Effector memory CD8-positive, alpha-beta T cell (primary cell): ENCODE measurements at places on chromosomes 12 and 14.
A peak's percentile ranks its signal among the peaks of the same experiment; 100 is the strongest.

DNA sequence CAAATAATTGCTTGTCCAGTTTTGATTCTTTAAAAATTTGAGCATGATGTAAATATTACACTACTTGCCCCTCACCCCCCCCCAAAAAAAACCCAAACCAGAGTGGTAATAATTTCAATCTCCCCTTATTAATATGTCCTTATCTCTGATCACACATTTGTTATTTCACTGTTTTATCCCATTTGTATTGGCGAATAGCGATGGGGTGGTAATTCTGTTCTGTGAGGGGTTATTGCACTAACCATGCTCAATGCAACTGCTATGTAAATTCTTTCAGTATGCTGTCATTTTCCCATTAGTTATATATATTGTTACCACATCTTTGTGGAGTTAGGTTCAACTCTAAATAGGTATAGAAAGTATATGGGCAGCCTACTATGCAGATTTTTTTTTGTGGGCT, 1.1 kb downstream of the RIMKLB start:
- DNase-seq: no peak

DNA sequence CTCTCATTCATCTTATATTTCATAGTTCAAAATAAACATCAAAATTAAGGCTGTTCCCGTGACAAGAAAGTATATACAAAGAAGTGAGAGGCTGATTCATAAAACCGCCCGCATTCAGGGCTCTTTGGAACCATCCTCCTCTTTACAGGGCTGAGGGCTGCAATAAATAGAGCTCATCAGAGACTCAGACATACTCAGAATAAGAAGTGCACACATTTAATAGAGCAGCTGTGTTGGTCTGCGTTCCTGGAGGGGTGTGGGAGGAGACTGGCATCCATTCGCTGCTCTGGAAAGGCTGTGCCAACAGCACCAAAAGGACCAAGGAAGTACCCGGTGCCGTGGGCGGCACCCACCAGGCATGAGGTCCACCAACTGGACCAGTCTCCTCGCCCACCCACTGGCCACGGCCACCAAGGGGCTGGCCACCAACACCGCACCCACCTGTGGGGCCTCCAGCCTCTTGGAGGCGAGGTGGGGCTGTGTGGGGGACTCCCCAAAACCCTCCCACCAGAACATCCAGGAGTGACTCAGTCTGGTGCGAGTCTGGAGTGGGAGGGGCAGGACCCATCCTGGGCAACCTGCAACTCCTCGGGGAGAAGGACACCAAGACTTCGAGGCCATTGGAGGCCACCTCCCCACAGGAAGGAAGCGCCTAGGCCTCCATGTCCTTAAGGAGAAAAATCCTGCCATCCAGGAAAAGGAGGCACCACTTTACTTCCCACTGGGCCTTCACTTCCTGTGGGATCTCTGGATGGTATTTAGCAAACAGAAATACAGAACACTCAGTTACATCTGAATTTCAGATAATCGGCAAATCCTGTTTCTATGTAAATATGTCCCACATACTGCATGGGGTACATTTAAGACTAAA, 32.7 kb downstream of the VCPKMT start:
- DNase-seq: peak; percentile 35

- peak; percentile 12 for DNase-seq
These were observed 21.5 kb upstream of the IFNG start for GRCh38 chr12:68180792-68181744.

DNA sequence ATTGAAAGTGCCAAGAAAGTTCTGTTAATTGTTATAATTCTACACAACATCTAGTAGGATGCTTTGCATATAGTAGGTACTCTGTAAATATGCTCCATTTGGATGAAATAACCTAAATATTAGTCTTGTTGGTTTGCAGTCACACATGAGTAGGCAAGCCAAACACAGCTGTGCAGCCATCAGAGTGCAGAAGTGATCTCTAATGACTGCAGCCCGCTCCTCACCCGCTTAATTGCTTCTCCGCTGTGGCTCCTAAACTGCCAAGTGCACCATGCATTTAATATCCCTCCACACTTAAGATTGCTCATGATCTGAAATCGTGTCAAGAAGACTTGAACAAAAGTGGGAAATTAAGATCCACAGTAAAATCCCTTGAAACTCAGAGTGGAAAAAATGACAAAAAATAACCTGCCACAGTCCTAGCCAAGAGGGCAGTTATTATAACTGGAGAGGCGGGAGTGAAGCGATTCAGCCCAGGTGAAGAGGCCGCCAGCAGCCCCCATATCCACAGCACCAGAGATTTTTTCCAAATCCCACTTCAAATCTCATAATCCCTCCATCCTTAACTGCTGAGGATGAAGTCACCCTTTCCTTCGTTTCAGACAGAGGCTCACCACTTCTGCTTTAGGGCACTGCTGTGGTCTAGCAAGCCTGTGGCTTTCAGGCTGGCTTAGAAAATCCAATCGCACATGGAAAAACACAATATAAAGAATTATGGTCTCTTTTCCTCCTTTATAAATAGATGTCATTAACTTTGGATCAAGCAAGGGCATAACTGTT, 69.5 kb downstream of the TMEM30B start:
- DNase-seq: no peak

DNA sequence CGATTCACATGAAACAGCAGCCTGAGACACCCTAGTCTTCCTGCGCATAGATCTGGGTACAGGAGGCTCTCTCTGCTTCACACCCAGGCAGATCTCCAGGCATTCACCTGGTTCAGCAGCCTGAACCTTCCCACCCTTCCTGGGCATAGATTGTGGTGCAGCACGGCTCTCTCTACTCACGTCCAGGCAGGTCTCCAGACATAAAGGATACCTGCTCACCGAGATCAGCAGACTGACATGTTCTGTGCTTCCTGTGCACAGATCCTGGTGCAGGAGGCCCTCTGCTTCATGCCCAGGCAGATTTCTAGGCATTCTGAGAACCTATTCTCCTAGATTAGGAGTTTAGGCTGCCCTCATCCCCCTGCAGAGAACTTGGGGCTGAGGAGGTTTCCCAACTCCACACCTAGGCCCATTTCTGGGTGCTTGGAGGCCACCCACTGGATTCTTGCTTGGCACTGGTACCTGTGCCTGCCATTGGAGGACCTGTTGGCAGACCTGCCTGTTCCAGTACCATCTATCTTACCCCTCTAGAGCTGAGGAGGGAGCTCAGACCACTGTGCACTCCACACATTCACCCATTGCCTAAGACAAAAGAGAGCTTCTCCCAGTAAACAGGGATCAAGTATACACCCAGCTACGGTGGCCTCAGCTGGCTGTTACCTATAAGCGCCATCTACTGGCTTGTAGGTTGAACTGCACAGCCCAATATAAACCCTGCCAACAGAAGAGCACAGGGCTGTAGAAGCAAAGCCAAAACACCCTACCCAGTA, 28.0 kb upstream of the GARIN6 start:
- DNase-seq: no peak

GRCh38 chr12:31215518-31216232, 110.3 kb downstream of the SINHCAF start:
- DNase-seq: no peak

- DNase-seq: no peak
These were observed 336.8 kb downstream of the NAV3 start for GRCh38 chr12:78167510-78167909.

- DNase-seq: no peak
These were observed 18.9 kb upstream of the POC1B start for GRCh38 chr12:89544681-89545184.

GRCh38 chr12:64124511-64125197, 97.4 kb downstream of the KICS2 start:
- no peak for DNase-seq

DNA sequence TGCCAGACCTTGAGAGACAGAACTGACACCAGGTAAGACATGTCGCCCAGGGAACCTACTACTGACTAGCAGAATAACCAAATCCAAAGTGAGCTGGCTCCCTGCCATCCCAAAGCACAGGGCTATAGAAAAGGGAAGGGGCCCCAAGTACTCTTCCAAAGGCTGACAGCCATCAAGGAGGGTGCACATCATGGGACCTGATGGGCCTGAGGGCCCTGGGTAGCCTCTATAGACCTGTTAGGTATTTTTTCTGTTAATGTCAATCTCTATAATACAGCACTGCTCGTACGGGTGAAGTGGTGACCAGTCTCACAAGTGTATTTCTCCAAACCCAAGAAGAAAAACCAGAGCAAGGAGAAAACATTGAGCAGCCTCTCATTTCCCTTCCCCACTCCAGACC, 171.6 kb downstream of the ITPR2 start:
- DNase-seq: no peak
